ENCODE measurements at places on chromosomes 4 and X. TPM values are rescaled to one million over a fixed set of nuclear protein-coding genes. Genes with fewer than 3 reads are reported as not detected.
A peak's percentile ranks its signal among the peaks of the same experiment; 100 is the strongest.

USP27X gene
- 1.4 TPM for total RNA-seq

LDB2 gene
- 3.5 TPM for total RNA-seq

NUDT10 gene
- 0.17 TPM for total RNA-seq

ADAM29 gene
- total RNA-seq, result not detected

HPF1 gene
- total RNA-seq, result 30.9 TPM

TEC gene
- 4.1 TPM for total RNA-seq

ADH1A gene
- not detected for total RNA-seq

DNA sequence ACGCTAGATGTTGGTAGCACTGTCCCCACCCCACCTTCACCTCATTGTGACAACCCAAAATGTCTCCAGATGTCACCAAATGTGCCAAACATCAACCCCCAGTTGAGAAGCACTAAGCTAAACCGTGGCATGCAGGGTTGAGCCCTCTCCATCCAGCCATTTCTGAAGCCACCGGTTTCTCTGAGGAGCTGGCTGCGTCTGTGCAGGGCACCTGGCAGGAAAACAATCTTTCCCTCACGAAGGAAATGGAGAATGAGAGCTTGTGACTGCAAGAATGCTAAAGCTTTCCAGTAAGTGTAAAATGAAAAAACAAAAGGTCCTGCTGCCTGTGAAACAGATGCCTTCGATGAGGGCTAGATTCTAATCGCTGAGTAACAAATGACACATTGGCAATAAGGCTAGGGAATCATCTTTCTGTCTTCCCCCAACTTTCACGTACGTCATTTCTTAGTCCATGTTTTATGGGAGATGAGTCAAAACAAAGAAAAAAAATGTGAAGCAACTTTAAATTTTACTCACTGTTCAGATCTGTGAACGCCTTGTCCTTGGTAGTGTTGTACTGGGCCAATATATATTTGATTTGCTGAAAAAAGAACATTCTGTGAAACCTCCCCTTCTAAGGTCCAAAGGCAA is 59.9 kb downstream of the PROM1 start:
- DNase-seq, result peak; percentile 61

GRCh38 chrX:136291824-136292223 is 8.9 kb upstream of the ADGRG4 start:
- no peak for DNase-seq

DNA sequence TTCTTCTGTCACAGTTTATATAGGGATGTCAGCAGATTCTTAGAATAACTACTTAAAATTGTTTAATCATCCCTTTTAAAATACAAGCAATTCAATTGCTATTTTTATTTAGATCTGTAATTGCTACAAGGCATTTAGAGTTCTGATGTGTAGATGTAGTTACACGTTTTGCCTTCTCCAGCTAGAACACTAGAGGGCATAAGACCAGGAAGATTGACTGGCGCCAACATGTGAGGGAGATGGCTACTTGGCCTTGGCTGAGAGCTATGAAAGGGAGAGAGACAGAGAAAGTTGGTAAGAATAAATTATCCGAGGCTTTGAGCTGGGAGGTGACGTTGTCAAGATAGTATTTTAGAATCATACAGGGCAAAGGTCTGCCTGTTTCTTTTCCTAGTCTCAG is 563.7 kb upstream of the PRKX start:
- DNase-seq, result no peak

DNA sequence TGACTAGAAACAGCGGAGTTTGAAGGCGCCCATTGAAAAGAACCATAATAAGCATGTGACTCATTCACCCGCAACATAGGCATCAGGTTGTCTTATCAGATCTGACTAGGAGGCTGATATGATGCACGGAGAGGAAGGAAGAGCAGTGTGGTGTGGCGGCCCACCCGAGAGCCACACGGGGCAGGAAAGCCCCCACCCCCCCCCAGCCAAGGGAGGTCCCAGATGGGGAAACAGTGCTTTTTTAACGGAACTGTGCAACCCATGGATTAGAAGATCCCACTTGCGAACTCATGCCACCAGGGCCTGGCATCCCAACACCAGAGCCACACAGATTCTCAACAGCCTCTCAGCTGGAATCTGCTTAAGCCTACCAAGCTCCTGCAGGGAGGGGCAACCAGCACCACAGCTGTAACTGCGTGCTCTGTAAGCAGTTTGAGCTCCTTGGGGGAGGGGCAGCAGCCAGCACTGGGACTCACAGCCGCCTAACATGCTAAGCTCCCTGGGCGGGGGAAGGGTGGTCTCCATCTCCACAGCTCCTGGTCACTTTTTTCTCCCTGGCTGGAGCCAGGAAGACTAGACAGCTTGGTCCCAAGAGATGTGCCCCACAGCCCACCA is 466.2 kb downstream of the PDGFC start:
- peak; percentile 68 for DNase-seq

DNA sequence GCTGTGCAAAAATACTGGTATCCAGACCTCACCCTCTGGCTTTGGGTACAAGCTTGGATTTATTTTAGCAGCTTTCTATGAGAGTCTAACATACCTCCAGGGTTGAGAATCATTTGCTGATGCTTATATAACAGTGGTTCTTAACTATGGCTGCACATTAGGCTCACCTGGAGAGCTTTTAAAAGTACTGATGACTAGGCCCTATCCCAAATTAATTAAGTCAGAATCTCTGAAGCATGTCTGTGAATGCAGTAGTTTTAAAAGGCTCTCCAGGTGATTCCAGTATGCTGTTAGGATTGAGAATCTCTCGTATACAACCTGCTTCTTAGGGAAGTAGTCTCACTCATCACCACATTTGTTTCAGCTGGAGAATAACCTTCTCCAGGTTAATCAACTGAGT is 99.2 kb downstream of the PDHA2 start:
- no peak for DNase-seq

DNA sequence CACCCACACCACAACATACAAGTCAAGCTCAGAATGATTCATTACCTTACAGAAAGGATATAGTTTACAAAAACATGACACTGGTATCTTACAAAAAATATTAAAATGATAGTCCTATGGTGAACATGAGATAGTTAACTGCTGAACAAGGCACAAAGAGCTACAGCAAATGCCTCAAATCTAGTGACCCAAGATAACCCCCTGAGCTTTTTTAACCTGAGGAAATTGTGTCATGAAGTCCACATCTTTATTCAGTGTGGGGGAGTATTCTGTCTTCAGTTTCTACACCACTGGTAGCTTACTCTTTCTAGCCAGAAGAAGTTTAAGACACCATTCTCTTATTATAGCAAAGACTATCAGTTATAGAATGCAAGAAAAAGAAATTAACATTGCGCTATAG is 218.7 kb downstream of the MAPK10 start:
- no peak for DNase-seq

DNA sequence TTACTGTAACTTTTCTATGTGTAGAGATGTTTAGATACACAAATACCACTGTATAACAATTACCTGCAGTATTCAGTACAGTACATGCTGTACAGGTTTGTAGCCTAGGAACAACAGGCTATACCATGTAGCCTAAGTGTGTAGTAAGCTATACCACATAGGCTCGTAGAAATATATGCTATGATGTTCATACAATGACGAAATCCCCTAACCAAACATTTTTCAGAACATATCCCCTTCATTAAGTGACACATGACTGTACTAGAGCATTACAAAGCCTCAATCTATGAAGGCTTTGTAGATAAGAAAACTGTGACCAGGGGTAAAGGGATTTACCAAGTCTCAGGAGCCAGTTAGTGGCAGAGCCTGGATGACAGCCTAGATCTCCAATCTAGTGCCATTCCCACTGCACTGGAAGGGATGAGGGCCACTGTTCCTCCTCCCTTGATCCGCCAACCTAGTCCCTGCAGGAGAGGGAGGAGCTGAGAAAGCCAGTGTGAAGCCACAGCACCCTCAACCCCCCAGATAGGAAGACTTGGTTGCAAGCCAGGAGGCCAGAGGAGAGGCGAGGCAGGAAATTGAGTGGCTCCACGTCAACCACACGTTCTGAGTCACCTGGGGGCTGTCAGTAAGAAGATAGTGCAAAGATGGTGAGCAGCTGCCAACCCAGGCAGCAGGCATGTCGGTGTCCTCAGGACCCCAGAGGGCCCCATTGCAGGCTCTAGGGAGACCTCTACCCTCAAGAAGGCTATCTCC is 227.7 kb downstream of the BCOR start:
- DNase-seq, result peak; percentile 93

- DNase-seq, result peak; percentile 67
Measured at GRCh38 chr4:89158884-89159503, 47.7 kb downstream of the TIGD2 start.

DNA sequence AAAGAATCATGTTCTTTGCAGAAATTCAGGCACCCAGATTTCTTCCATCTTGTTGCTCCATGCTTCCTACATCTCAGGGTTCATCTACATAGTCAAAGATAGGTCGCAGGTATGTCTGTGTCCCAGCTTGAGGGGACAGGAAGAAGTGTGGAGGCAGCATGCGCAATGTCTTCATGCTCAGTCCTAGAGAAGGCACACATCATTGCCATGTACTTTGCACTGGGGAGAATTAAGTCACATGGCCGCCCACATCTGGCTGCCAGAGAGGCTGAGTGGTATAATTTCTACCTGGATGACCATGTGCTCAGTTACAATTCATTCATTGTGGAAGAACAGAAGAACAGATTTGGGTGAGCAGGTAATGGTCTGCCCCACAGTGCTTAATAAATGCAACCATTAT is 54.1 kb downstream of the GAB1 start:
- no peak for DNase-seq

- DNase-seq, result no peak
Measured at GRCh38 chr4:87019898-87020297, 85.1 kb downstream of the AFF1 start.

- no peak for DNase-seq
Measured at GRCh38 chrX:49947781-49948180, 25.4 kb downstream of the CLCN5 start.

- DNase-seq, result peak; percentile 13
Measured at GRCh38 chr4:27176400-27176799, 315.8 kb downstream of the STIM2 start.

GRCh38 chr4:108311313-108311712 is 142.6 kb upstream of the LEF1 start:
- no peak for DNase-seq

GRCh38 chr4:78155616-78156105 is 98.5 kb downstream of the FRAS1 start:
- DNase-seq, result peak; percentile 70

DNA sequence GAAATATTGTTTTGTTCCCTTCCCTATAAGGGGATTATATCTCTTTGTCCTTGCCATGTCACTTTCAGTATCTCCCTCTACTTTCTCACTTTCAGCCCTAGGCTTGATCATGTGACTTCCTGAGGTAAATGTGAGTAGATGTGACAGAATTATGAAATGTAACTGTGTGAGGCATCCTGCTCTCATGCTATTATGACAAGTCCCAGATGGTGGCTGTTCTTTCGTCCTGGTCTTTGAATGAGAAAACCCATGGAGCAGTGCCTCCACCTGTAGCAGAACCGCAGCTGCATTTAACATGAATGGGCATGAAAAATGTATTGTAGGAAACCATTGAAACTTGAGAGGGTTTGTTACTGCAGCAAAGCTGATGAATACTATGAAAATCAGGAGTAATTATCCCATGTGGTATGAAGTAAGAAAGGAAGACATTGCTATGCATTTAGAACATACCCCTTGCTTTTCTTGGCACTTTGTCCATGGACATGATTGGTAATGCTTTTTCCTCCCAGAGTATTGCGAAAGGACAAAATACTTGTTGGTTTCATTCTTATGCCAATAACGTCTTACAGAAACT is 202.2 kb upstream of the GPRIN3 start:
- DNase-seq, result peak; percentile 2

GRCh38 chrX:37989304-37989703 is 17.0 kb upstream of the SYTL5 start:
- no peak for DNase-seq

DNA sequence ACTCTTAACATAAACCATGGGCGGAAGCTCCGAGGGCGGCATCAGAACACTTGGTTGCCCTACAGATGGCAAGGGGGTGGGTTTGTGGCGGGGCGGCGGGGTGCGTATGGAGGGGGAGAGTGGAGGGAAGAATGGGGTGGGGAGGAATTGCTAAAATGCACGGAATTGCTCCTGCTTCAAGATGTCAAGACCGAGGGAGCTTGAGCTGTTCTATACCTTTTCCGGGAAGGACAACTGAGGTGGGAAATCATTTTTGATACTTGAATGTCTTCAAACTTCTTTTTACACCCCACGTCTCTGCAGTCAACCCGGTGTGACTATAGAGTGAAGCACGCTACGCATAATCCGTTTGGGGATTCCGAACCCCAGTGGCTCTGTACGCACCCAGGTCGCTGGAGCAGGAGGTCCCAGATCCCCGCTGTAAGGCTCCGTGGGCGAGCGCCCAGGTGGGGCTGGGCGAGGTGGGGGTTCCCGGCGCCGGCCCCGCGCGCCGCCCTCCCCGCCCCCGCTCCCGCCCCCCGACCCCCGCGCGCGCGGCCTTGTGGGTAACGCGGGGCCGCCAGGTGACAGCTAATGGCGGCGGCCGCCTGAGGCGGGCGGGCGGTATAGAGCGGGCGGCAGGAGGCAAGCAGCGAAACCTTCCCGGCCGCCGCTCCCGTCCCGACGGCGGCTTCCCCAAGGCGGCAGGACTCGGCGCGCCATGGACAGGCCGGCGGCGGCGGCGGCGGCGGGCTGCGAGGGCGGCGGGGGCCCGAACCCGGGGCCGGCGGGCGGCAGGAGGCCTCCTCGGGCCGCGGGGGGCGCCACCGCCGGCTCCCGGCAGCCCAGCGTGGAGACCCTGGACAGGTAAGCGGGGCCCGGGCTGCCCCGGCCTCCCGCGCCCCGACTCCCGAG is at the start of gene MTMR1:
MTMR1 (plus strand) TSS at position 566 of the 894 bp plus-strand sequence; CDS start at position 701, 135 bp downstream.
- DNase-seq, result no peak

GRCh38 chrX:139200793-139201192 is 329.7 kb upstream of the F9 start:
- no peak for DNase-seq

- DNase-seq, result no peak
Measured at GRCh38 chr4:1722551-1723118, 1.3 kb downstream of the TACC3 start.

DNA sequence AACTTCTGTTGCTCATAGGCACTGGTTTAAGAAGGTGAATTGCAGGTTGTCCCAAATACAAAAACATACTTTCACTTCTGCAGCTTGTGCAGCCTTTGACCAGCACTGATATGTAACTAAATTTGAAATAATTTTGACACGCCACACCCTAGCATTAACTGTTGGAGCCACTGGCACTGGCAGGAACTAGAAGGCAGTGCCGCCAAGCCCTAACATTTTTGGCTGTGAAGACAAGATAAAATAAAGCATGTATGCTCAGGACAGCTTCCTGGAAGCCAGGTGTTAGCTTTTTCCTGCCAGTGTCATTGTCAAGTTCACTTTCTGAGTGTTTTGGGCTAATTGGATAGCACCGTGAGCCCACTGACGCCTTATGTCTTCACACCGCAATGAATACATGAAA is 65.3 kb upstream of the FBXW7 start:
- no peak for DNase-seq

DNA sequence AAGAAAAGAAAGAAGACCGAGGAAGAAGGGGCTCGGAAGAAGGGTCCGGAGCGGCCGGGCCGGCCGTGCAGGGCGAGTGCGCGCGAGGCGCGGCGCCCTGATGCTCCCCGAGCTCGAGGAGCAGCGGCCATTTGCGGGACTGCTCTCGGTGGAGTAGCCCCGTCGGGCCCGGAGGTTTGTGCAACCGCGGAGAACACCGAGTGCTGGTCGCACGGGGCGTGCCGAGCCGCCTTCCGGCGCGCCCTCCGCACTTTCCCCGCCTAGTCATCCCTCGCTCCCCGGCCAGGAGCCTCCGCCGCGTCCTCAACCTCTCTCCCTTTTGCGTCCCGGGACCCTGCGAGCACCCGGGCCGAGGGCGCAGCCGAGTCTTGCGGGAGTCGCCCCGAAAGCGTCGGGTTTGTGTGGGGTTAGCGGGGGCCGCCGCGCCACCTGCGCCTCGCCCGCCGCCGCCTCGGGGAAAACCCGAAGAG is 127.4 kb downstream of the LAS1L start:
- DNase-seq, result no peak

GRCh38 chrX:44675362-44676024 is 132.8 kb upstream of the FUNDC1 start:
- peak; percentile 78 for DNase-seq

Data from HT1080 (cell line).